Activated naive CD8-positive, alpha-beta T cell treated with anti-CD3 and anti-CD28 coated beads, Interleukin-2, amount 10 ng/mL, durations not matched to agents 7 days and 5 days (primary cell): ENCODE measurements at places on chromosomes 5 and 9.
A peak's percentile ranks its signal among the peaks of the same experiment; 100 is the strongest.

GRCh38 chr9:93225417-93225816, 41.5 kb downstream of the WNK2 start:
- DNase-seq, result no peak

DNA sequence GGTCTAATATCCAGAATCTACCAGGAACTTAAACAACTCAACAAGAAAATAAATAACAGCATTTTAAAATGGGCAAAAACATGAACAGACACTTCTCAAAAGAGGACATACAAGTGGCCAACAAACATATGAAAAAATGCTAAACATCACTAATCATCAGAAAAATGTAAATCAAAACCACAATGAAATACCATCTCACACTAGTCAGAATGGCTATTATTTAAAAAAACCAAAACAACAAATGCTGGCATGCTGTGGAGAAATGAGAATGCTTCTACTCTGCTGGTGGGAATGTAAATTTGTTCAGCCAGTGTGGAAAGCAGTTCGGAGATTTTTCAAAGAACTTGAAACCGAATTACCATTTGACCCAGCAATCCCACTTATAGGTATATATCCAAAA, 63.1 kb downstream of the ADAMTS6 start:
- DNase-seq, result no peak

DNA sequence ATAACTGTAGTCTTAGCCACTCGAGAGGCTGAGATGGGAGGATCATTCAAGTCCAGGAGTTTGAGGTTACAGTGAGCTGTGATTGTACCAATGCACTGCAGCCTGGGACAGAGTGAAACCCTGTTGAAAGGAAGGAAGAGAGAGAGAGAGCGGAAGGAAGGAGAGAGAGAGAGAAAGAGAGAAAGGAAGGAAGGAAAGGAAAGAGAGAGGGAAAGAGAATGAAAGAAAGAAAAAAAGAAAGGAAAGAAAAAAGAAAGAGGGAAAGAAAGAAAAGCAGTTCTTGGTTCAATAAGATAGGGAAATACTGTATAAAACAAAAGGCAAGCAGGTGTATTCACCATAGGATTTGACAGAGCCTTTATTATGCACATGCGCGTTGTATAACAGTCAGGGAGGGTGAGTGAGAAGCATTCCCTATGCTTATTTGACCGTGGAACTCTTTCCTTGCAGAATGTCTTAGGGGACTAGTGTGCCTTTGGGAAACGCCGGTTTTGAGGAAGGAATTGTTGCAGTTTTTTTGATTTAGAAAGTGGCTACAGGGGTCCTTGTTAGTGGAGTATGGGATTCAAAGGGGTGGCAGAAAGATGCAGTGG, 42.0 kb downstream of the GSN start:
- no peak for DNase-seq

DNA sequence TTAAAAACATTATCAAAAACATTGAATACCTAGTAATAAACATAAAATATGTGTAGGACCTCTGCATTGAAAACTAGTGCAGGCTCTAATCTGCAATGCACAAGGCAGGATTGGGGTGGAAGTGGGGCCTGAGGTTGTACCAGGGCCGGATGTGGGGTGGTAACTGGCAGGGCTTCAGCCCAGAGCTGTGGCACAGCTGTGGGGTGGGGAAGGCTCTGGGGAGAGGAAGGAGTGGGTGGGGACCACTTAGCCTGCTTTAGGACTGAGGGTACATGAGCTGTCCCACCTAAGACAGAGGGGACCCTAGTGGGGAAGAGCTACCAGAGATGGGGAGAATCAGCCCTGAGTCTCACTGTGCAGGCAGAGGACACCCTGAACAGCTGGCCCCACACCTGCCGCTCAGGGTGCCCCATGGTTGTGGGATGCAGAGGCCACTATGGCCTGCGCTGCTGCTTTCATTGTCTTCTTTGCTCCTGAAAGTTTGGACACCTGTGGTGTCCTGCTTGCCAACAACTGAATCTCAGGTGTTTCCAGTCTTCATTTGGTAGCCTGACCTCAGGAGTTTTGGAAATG, 311.4 kb downstream of the TLE4 start:
- peak; percentile 76 for DNase-seq

GRCh38 chr9:13432904-13433303, 153.4 kb upstream of the MPDZ start:
- no peak for DNase-seq

- DNase-seq, result no peak
Observed at GRCh38 chr9:134633362-134634142, 8.1 kb upstream of the COL5A1 start.

- DNase-seq, result no peak
Observed at GRCh38 chr5:135371622-135372232, 27.3 kb downstream of the MACROH2A1 start.

DNA sequence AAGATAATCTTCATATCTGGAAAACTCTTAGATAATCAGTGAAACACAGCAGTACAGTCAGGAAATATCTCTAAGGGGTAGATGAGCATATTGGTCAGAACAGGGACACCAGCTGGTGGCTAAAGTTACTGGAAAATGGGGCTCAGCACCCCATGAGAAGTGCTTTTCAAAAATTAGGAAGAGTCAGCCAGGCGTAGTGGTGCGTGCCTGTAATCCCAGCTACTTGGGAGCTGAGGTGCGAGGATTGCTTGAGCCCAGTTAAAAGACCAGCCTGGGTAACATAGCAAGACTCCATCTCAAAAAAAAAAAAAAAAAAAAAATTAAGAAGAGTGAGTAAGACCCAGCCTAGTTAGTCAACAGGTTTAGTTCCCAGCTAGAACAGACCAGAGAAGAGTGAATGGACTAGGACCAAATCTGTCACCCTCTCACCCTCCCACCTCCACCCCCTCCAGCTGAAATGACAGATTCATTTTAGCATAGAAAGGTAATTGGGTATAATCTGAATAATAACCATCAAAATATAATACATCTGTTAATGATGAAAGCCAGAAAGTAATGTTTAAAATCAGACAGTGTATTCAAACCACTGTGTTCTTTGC, 120.9 kb downstream of the CDC42SE2 start:
- no peak for DNase-seq

- no peak for DNase-seq
Observed at GRCh38 chr5:88876714-88877113, 6.3 kb downstream of the MEF2C start.

DNA sequence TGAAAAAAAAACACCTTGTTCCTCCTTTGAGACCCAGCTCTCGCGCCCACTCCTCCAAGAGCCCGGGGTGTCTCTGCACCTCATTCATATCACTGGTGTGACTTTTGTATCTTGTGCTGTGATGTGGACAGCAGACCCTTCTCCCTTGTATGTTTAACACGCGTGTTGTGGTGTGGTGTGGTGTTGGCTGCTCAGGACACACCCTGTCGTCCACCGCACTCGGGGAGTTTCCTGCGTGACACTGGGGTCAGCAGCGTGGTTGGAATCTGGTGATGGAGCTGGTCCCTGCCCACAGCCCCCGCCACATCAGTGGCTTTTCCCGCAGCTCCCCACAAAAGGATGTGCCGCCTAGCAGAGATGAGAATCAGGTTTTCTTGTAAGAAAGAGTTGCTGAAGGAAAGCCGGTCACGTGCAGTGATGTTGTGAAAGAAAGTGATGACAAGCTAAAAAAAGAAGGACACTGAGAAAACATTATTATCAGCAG, 61.5 kb downstream of the TENT4A start:
- no peak for DNase-seq

- DNase-seq, result no peak
Observed at GRCh38 chr9:92496396-92497176, 14.3 kb upstream of the ASPN start.

- DNase-seq, result no peak
Observed at GRCh38 chr9:68822596-68823165, 117.6 kb downstream of the PIP5K1B start.

DNA sequence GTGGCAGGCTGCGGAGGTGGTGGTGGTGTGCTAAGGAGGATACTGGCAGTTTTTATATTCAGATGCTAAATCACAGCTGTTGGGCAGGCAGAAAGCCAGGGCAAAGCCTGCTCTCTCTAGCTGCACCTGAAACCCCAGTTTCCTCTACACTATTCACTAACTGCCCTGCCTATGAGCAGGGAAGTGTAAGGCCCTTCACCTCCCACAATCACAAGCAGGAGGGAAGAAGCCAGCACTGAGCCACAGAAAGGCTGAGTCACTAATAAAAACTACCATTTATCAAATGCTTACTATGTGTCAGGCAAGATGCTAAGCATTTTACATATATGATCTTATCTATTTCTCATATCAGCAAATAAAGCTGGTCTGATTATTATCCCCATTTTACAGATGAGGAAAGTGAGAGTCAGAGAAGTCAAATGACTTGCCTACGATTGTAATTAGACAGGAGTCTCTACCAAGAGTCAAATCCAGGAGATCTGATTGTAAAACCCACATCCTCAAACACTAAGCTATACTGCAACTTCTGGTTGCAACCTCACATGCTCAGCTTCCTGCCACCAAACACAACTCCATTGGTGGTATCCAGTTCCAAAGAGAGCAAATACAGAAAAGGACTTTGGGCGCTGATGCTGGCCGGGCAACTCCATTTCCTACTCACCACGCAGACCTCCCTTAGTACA, 17.7 kb upstream of the IL6ST start:
- peak; percentile 39 for DNase-seq

DNA sequence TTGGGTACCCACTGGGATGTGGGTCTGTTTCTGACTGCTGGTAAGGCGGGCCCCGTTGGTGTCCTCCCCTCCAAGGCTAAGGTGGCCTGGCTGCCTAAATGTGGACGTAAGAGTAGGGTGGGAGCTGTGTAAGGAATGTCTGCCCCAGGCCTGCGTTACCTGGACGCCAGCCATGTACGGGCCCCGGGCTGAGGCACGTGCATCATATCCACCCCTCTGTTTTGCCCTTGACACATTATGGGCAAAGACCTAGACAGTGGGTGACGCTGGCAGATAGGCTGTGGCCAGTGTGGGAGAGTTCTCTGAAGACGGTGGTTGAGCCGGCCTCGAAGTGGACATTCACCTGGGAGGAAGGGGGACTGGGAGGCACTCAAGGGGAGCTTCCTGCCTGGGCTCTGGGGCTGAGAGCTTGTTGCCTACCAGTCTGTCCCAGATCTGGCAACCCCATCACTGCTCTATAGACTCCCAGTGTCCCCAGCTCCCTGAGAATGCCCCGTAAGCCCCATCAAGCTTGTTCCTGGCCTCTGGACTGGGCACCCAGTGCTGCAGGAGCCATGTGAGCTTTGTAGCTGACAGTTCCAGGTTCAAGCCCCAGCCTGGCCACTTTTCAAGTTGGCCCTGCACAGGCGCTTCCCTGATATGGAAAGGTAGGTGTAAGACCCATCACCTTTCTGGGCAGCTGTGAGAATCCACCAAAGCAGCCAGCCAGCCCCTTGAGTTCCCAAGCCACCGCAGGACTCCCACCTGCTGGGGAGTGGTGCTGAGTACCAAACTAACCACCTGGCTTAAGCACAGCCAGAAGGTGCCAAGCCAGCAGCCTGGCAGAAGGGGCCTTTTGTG, 3.2 kb upstream of the PRR7 start:
- no peak for DNase-seq

DNA sequence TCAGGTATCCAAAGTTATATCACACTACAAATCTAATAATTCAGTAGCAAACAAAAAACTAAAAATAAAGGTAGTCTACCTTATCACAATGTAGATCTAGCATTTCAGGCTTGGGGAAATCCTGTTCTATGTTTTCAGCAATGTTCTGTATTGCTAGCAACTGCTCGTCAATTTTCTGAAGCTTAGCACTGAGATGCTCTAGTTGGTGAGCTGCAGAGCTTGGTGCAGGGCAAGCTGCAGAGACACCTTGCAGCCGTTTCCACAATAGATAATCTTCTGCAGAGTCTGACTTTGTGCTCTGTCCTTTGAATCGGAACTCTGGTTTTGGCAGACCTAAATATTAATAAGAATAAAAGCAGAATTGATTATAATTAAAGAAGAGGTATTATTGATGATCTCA, 95.5 kb downstream of the CPLANE1 start:
- DNase-seq, result no peak

GRCh38 chr9:78010445-78010844, 21.2 kb downstream of the GNAQ start:
- no peak for DNase-seq

DNA sequence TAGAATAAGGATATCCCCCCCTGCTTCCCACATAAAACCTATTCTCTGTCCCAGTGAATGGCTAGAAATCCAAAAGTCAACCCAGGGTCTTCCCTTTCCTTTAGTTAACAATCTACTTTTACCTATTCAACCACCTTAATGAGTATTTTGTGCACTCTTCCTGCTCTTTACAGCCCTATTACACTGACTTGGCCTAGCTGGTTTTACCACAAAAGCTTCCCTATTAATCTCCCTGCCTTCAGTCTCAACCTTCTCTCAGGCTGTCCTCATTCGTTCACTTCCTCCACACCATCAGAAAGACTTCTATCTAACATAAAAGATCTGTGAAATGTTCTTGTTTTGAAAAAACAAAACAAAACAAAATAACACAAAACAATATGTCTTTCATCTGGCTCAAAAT, 16.2 kb downstream of the CTNNAL1 start:
- no peak for DNase-seq

GRCh38 chr5:96214442-96215197, 218.4 kb downstream of the PCSK1 start:
- DNase-seq, result no peak

GRCh38 chr5:9549941-9550340, 4.1 kb upstream of the SEMA5A start:
- DNase-seq, result no peak

GRCh38 chr9:84697509-84698114, 28.1 kb downstream of the NTRK2 start:
- peak; percentile 52 for DNase-seq

GRCh38 chr9:130443840-130444492, 795 bp upstream of the ASS1 start:
- no peak for DNase-seq

- no peak for DNase-seq
Observed at GRCh38 chr5:139068494-139069151, 129.5 kb downstream of the SIL1 start.

DNA sequence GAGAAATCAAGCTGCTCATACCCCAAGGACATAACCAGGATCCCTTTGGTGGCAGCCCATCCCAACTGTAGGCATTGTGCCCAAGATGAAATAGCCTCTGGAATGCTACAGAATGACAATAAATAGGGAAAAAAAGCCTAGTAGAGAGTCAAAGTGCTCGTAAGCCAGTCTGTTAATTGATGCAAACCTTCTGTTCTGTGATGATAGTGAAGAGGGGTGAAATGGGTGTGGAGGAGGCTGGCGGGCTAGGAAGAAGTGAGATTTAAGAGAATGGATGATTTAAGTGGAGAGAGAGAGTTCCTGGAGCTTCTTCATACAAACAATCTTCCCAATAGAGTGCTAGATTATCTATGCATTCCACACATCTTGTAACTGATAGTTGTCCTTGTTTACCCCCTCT, 301.0 kb upstream of the PCSK5 start:
- DNase-seq, result no peak

GRCh38 chr5:31459594-31459993, 72.3 kb downstream of the DROSHA start:
- no peak for DNase-seq

DNA sequence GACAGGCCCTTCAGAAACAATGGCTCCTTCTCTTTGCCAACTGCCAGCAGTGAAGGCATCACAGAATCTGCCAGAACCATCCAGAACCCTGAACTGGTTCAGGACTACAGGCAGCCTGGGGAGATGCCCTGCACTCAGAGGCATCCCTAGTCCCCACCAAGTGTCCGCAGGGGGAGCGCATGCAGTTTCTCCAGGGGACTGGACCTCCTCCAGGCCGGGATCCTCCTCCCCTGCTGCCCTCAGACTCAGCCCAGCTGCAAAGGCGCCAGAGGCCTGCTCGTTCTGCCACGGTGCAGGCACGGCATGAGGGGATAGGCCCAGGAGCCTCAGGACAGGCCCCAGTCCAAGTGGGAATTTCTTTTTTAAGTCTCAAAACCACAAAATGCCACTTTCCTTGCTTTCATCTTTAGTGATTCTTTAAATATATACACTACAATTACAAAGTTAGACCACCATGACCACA, 72.0 kb downstream of the SEMA4D start:
- no peak for DNase-seq

- DNase-seq, result no peak
Observed at GRCh38 chr5:71934322-71934721, 173.0 kb upstream of the MAP1B start.
